Cortex of kidney (tissue), 1 donor: ENCODE measurements at places on chromosomes 1 and 21.

DNA sequence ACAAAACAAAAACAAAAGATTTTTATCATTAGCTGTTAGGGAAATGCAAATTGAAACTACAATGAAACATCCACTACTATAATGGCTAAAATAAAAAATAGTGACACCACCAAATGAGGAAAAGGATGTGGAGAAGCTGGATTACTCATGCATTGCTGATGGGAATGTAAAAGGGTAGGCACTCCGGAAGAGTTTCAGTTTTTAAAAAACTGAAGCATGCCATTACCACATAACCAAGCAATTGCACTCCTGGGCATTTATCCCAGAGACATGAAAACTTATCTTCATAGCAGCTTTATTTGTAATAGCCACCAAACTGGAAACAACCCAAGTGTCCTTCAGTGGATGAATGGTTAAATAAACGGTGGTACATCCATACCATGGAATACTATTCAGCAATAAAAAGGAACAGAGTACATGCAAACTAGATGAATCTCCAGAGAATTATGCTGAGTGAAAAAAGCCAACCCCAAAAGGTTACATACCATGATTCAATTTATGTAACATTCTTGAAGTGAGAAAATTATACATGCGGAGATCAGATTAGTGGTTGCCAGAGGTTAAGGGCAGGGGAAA lies 14.5 kb upstream of the CFAP298 start:
- DNase-seq: no peak

- no peak for DNase-seq
These were observed 55.0 kb upstream of the TRAPPC10 start for GRCh38 chr21:43957128-43957571.

- no peak for DNase-seq
These were observed 33.4 kb downstream of the TLR5 start for GRCh38 chr1:223109581-223110026.

- no peak for DNase-seq
These were observed 48.4 kb upstream of the DNAJC6 start for GRCh38 chr1:65260851-65261473.

- DNase-seq: no peak
These were observed 124.6 kb downstream of the PEX14 start for GRCh38 chr1:10599194-10599861.

- DNase-seq: no peak
These were observed 42.1 kb downstream of the CAMK2N1 start for GRCh38 chr1:20443703-20444586.

DNA sequence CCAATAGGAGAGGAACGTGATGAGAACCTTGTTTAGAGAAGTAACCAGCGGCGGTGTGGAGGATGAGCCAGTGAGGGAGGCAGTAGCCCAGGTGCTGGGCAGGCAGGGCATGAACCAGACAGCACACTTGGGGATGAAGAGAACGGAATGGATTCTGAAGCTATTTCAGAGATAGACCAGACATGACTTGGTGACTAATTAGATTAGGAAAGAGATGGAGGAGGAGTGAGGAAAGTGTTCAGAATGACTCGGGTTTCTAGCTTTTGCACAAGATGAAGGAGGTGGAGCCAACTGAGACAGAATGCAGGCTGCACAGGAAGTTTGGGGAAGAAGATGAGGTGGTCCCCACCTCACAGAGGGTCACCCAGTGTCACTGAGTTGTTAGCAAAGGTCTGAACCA lies 5.1 kb downstream of the PEF1 start:
- no peak for DNase-seq

- no peak for DNase-seq
These were observed 2.2 kb upstream of the SEMA4A start for GRCh38 chr1:156151093-156151688.

DNA sequence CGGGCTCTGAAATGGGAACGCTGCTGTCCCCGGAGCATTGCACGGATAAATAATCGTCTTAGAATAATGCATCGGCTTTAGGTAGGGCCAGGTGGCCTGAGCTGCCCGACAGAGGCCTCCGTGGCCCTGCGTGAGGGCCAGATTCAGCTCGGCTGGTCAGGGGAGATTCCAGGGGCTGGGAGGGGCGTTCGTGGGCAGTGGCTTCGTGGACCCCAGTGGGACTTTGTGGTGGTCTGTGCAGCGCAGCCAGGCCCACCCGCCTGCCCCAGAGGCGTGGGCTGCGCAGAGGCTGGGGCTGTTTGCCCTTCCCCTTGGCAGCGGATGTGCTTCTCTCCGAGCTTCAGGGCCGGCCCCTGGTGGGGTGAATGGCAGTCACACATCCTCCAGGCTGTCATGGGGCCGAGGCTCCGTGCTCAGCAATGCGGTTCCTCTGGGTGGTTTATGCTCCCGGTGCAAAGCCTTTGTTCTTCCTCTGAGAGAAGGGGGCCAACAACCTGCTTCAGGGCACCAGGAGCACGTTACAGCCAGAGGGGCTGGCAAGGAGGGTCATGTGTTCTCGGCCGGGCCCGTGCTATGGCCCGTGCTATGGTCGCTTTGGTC lies 104.5 kb downstream of the PRDM16 start:
- no peak for DNase-seq

DNA sequence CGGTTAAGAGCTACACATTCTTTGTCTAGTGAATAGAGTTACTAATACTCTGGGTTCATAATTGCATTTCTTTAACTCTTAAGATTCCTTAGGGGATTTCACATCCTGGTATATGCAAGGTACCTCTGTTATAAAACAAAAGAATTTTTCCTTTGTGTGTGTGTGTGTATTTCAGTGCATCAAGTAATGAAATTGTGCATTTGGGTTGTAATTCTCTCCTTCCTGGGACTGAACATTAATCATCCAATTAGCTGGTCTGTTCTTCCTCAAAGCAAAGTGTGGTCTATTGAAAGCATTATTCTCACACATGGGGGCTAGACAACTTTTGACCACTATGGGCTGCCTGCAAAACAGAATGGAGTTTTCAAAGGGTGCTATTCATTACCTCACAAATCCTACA lies 74.0 kb downstream of the ZC3H11B start:
- DNase-seq: no peak

GRCh38 chr1:226829105-226829504 lies 41.3 kb upstream of the PSEN2 start:
- DNase-seq: no peak
